ENCODE measurements at places on chromosomes 1 and 21.

- no peak for DNase-seq
Measured at GRCh38 chr1:184882957-184883815, 91.1 kb downstream of the NIBAN1 start.

GRCh38 chr1:41482001-41482765 lies 2.3 kb downstream of the EDN2 start:
- no peak for DNase-seq

- DNase-seq: no peak
Measured at GRCh38 chr1:36320767-36321118, 2.7 kb downstream of the EVA1B start.

DNA sequence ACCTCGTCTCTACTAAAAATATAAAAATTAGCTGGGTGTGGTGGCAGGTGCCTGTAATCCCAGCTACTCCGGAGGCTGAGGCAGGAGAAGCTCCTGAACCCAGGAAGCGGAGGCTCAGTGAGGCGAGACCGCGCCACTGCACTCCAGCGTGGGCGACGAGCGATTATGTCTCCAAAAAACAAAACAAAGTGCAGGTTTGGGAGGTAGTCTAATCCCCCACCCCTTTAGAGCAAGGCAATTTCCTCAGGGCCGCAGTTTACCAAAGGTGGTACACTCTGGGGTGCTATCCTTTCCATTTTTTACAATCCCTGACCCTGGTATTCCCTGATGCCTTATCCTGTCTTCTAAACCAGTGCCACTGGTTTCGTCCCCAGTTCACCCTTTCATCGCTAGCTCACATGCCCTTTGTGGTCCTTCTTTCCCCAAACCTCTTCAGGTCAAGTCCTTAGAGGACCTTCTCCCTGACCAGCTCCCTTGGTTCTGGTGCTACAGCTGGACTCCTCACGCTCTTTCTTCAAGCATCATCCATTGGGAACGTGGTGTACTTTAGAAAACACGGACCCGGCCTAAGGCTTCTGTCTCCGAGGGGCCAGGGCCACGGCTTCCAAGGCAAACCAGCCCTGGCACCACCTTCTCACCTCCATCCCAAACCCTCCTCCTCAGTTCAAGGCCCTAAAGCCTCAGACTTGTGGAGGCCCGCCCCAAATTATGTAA lies 873 bp downstream of the IFT25 start:
- DNase-seq: no peak

- no peak for DNase-seq
Measured at GRCh38 chr1:150473659-150474058, 13.6 kb upstream of the TARS2 start.

DNA sequence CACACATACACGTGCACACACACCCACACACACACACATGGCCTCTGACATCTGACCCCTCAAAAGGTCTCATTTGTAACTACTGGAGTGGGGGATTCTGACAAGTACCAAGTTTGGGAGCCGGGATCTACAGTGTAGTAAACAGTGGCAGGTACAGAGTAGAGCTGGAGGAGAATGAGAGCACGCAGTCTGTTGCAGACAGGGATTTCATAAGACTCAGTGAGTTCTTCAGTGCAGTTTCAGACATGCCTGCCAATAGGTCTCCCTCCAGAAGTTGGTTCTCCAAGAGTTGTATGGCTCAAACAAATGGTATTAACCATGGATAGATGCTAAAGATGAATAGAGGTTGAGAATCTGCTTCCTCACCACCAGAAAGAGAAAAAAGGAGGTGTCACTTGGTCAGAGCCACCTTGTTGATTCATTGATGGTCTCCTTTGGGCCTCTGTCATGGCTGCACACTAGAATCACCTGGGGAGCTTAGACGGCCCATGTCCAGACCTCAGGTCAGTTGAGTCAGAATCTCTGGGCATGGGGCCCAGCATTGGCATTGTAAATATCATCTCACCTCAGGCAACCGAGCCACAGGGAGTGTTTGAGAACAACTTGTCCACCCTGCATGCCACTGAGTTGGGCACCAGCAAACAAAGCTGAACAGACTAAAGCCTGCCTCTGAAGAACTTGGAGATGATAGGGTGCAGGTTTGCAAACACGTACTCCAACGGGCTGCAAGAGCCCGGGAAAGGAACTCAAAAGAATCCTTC lies 122.1 kb downstream of the EDEM3 start:
- DNase-seq: no peak

DNA sequence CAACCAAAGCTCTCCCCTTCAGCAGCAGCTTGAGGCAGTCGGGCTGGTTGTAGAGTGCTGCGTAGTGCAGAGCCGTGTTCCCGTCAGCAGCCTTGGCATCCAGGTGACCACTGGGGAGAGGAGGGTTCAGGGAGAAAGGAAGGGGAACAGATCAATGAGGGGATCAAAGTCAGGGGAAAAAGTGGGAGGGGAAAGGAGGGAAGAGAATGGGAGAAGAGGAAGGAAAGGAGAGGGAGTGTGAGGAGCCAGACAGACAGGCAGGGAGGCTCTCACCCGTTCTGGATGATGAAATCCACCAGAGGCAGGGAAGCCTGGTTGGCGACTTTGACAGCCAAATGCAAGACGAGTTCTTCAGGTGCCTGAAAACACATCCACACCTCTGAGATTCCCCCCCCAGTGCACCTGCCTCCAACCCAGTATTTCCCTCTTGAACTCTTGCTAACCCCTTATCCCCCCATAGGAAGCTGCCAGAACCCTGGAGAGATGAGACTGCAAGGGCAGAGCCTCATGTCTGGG lies 9.8 kb upstream of the TCEA3 start:
- no peak for DNase-seq

DNA sequence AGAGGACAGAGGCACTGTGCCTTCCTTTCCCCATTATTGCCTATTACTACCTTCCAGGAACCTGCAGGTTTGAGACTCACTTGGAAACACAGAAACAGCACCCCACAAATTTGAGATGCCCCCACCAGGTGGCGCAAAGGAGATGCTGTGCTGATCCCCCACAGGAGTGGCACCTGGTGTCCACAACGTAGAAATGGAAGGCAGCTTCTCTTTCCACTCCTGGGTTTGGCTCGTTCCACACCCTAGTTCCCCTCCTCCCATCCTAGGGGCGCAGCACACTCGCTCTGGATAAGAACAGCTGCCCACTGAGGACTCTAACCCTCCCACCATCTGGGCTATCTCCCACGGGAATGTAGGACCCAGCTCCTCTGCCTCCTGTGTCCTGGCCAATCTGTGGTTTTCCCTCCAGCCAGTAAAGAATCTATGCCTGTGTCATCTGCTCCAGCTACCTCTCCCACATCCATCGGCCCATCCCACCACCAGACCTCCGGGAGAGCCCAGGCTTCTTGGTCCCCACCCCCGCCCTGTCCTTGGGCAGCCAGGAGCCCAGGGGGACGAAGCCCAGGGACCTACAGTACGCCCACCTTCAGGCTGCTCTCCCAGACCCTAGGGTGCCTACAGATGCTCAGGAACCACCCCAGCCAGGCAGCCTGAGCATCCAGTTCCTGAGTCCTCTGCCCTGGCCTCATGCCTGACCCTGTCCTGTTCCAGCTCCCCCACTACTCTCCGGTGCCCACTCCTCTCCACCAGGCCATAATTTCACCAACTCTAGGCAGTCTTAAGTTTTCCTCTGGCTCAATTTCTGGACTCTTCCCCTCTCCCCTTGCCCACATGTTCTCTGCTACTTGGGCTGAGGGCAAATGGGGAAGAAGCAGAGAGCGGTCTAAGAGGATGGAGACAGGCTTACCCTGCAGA lies 549 bp downstream of the THBS3 start:
- DNase-seq: peak; percentile 84

DNA sequence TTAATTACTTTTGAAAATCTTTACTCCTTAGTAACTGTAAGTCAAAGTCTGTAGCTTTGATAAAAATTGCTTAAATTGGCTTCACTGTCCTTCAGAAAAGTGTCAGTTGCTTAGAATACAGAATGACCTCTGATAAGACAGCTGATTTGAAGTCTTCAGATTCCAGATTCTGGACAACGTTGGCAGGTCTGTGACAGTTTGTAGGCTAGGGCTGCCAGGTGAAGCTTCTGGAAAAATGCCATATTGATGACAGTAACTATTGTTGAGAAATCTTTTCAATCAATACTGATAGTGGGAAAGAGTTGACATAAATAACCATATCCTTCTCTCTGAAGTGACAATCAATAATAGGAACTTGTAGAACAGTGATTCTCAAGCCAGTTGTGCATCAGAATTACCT lies 41.3 kb downstream of the RPAP2 start:
- DNase-seq: no peak

DNA sequence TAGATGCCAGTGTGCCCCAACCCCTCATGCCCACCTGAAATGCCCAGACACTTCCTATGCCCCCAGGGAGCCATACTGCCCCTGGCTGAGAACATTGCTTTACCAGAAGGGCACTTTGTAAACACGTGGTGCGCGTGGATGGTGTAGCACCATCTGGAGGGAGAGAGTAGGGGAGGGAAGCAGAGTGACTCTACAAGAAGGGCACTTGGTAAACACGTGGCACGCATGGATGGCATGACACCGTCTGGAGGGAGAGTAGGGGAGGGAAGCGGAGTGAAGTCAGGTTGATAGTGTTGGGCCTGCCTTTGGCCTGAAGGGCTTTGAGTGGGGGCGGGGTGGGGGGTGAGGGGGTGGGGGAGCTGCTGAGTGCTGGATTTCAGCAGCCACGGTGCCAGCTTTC lies 324.0 kb upstream of the VAMP3 start:
- DNase-seq: no peak

- no peak for DNase-seq
Measured at GRCh38 chr1:230684146-230684545, 29.8 kb downstream of the AGT start.

GRCh38 chr1:221708987-221709386 lies 32.9 kb downstream of the DUSP10 start:
- peak; percentile 99 for DNase-seq

DNA sequence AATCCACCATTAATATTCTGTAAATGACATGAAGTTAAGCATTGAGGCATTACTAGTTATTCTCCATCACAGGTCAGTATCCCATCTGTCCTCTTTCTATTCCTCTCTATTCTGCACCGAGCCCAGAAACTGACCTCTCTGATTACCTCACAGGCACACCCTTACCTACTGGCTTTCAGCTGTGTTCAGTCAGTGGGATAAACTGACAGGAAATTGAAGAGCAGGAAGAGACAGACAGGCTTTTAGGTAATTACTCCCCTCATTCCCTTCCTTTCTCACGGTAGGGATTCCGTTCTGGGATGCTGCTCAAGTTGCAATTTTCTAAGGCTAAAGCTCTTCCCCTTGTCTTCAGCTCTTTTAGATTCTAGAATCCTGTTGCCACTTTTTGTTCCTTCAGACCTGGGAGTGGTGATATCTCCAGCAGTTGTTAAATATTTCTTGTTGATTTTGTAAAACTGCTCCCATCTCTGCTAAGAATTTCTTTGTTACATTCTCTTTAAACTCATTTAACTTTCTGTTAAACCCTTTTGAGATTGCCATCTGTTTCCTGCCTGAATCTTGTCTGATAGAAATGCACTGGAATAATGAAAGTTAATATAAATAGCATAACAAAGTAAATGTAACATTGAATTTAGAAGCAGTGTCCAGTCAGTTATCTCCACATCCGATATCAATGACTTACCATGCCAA lies 1063.4 kb downstream of the PLA2G4A start:
- DNase-seq: no peak

- DNase-seq: peak; percentile 90
Measured at GRCh38 chr1:230188826-230189225, 121.8 kb downstream of the GALNT2 start.

- no peak for DNase-seq
Measured at GRCh38 chr1:225156254-225156653, 226.8 kb downstream of the DNAH14 start.

DNA sequence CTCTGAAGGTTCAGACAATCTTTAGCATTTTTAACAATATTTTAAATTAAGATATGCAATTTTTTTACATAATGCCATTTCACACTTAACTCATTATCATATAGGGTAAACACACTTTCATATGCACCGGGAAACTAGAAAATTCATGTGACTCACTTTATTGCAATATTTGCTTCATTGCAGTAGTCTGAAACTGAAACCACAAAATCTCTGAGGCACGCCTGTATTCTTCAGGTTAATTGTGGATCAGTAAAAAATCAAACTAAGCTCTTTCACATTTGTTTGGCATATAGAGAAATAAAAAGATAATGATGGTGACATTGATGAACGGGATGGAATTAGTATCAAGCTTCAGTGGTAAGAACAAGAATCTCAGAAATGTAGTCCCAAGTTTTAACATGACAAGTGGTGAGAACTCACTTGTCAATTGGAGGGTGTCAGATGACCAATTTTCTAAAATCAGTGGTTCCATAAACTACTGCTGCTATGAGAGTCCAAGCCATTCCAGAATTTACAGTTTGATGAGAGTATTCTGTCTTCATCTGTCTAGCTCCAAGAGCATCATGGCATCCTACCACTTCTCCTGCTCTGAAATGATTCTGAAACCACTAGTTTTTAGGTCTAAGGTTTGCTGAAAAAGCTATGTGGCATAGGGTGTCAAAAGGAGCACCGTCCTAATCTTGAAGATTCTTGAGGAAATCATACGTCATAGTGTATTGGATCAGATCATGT lies 281.0 kb downstream of the PTPRC start:
- DNase-seq: no peak

GRCh38 chr1:29179641-29180184 lies 2.0 kb downstream of the SRSF4 start:
- DNase-seq: no peak

DNA sequence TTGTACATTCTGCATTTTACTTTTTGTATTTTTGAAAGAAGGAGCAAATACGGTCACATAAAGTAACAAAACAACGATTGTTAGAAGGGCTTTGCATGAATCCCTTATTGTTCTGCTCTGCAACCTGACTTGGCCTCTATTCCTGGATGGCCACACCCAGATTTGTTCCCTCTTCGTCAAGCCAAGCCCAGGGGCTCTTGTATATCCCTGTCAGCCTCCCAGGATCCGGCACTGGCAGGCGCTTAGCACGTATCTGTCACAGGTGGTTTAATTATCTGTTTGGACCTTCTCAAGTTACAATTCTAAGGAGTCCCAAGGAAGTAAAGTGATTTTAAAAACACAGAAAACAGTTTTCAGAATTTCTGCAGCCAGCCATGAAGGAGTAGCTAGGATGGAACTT lies 28.0 kb downstream of the CRYAA start:
- no peak for DNase-seq

GRCh38 chr1:113874012-113874879 lies 2.7 kb upstream of the PTPN22 start:
- no peak for DNase-seq

- no peak for DNase-seq
Measured at GRCh38 chr1:22225858-22226589, 83.1 kb upstream of the WNT4 start.

GRCh38 chr1:101071470-101071891 lies 45.9 kb upstream of the DPH5 start:
- no peak for DNase-seq

DNA sequence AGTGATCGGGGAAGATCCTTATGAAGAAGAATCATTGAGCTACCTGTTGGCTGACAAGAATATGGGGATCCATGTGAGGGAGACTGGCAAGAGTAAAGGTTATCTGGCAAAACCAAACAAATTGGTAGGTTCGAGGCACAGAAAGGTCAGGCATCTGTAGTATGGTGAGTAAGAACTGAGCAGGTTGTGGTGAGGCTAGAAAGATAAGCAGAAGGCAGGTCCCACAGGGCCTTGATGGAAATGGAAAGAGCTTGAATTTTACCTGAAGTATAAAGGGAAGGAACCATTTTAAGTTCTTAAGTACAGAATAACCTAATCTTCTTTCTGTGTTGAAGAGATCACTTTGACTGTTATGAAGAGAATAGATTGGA lies 11.1 kb downstream of the PTPRC start:
- DNase-seq: no peak

All from SHP77 treated with DMSO at 0.1 percent for 48 hours (cell line).